ENCODE measurements at places on chromosomes 4 and X.

DNA sequence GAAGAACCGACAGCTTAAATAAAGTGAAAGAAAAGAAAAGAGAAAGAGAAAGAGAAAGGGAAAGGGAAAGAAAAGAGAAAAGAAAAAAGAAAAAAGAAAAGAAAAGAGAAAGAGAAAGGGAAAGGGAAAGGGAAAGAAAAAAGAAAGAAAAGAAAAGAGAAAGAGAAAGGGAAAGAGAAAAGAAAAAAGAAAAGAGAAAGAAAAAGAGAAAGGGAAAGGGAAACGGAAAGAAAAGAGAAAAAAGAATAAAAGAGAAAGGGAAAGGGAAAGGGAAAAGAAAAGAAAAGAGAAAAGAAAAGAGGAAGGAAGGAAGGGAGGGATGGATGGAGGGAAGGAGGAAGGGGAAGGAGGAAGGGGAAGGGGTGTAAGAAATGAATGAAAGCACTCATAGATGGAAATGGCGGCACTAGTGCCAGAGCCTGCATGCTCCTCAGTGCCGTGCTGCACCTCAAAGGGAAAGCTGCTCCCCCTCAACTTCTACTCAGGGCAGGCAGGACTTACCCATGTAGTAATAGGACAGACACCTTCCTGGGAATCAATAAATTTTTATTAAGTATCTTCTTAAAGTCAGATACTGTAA lies 70.7 kb downstream of the AFAP1 start:
- DNase-seq, result no peak

DNA sequence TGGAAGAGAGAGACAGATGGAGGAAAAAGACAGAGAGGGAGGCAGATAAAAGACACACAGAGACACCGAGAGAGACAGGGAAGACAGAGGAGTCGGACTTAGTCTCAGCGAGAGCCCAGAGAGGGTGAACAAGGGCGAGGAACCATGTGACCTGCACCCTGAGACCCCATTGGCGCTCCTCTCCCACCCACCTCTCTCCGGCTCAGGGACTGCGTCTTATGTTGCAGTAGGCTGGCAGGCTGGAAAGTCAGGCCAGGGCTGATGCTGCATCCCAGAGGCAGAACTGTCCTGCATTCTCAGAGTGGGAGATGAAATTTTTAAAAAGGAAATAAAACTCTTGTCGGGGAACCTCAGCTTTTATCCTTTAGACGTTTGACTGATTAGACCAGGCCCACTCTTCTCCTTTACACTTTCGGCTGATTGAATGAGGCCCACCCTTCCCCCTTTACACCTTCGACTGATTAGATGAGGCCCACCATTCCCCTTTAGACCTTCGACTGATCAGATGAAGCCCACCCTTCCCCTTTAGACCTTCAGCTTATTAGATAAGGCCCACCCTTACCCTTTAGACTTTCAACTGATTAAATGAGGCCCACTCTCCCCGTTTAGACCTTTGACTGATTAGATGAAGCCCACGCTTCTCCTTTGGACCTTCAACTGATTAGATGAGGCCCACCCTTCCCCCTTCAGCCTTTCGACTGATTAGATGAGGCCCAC lies 29.5 kb upstream of the IL3RA start:
- no peak for DNase-seq

DNA sequence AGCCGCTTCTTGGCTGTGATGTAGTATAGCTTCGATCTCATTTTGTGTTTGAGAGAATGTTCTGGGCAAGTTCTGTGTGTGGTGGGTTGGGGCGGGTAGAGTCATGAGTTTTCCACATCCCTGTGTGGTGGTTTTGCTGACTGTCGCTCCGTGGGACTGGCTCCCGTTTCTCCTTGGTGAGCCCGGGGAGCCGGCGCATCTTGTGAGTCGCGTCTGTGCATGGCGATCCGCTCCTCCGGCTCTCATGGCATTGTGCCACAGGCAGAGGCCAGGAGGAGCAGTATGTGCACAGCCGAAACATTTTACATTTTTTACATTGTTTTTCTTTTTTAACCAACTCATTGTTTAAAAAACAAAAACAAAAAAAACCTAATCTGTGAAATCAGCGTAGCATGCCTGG lies 27.7 kb upstream of the TBC1D14 start:
- DNase-seq, result no peak

DNA sequence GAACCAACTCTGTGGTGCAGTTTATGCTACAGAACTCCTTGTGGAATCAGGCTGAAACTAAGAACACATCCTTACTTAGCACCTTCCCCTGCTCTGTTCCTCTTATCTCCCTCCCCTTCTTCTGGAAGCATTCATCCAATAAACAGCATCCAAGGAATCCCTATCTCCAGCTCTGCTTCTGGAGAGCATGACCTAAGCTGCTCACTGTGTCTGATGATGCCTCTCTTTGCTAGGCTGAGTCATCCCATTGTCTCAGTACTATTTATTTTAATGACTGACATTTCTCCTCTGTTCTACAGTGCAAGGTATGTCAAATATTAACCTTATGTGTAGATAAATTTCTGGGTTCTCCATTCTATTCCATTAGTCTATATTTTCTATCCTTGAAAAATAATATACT lies 71.2 kb downstream of the BEND2 start:
- DNase-seq, result no peak

DNA sequence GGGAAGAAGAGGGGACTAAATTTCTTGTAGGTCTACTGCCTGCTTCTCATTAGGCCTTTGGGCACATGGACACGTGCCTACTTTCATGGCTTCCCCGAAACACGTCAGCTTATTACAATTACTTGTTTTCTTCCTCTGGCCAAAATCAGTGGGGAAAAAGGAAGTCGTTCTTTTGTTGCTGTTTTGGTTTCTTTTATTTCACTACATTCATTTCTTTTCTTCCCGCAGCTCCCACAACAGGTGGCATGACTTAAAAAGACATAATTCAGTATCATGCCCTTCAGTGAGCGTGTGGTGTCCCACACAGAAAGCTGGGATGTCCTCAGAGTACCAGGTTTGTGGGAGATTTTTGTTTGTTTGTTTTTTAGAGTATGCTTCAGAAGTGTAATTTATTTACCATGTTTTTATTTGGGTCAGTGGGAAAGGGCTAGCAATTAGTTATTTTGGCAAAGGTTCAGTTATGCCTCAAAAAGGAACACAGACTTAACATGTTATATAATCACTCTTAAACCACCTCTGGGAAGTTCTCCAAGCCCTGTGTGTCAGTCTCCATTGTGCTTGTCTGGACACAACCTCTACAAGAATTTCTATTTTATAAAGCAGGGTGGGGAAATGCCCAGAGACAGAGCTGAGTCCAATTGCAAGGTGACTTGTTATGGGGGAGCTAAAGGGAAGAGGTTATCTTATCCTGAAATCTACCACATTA lies 44.2 kb upstream of the SPRY1 start:
- no peak for DNase-seq

DNA sequence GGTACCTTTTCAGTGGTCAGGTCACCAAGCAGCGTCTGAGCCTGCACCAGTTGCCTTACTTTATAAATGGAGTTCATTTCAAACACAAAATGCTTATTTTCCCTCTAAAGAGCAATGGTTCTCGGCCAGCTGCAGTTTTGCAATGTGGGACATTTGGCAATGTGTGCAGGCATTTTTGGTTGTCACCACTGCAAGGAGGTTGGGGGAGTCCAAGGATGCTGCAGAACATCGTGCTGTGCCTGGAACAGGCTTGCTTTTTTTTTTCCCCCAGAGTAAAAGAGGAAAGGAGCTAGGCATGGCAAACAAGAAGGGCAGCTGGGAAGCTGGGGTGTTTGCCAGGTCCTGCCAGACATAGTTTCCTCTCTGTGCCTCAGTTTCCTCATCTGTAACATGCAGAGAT lies 115.6 kb downstream of the GPR143 start:
- no peak for DNase-seq

DNA sequence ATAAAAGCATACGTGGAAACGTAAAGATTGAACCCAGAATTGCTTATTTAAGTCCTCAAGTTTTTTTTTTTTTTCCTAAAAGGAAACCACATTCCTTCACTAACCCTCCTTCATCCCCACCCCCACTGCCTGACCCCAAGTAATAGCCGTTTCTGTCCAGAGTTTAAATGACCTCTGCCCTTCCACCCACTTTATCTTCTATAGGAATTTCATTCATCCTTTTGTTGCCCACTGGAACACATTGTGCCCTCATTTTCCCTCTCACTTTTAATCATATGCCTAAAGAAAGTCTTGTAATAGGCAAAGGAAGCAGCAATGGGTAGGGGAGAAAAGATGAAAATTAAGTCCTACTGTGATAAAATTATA lies 62.7 kb downstream of the SH3RF1 start:
- no peak for DNase-seq

All from effector memory CD4-positive, alpha-beta T cell (primary cell).